Posterior vena cava (tissue), 2 donors: ENCODE measurements at places on chromosomes 6 and 20. TPM values are rescaled to one million over a fixed set of nuclear protein-coding genes. Genes with fewer than 3 reads are reported as not detected.

Gene TREM2
- 3.8 TPM for total RNA-seq

Gene GZF1
- total RNA-seq: 17.8 TPM

Gene CPXM1
- 36.6 TPM for total RNA-seq

Gene MMP24
- 0.52 TPM for total RNA-seq

Gene CCM2L
- total RNA-seq: 9.7 TPM

Gene NKX2-2
- total RNA-seq: 0.23 TPM

Gene NHLRC1
- total RNA-seq: 1.9 TPM

DNA sequence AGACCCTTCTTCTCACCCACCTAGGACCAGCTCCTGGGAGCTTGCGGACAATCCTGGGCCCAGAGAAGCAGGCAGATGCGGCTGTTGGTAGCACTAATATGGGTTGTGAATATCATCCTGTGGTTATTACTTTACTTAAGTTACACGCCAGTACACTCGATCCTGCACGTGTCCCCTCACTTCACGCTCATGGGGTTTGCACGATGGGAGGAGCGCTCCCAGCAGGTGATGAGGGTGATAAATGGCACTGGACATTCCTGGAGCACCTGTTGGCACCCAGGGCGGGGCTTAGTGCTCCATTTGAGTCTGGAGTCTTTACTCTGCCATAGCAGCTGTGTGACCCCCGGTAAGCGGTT, 335.1 kb downstream of the PREX1 start:
- DNase-seq: no peak

DNA sequence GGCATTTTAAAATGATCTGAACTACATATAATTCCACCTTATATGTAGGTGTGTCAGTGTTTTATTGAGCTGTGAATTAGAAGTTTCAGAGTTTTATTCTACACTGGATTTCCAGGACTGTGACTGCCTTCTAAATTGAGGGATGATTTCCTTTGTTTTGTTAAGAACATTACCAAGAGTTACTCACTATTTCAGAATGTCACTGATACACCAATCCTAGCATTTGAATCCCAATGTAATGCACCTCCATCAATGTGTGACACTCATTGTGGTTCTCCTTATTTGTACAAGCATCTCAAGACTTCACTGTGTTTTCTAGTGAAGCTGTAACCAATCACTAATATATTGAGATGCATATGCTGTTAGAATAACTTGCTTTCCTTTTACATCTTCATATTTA, 86.8 kb downstream of the PLCB1 start:
- no peak for DNase-seq

DNA sequence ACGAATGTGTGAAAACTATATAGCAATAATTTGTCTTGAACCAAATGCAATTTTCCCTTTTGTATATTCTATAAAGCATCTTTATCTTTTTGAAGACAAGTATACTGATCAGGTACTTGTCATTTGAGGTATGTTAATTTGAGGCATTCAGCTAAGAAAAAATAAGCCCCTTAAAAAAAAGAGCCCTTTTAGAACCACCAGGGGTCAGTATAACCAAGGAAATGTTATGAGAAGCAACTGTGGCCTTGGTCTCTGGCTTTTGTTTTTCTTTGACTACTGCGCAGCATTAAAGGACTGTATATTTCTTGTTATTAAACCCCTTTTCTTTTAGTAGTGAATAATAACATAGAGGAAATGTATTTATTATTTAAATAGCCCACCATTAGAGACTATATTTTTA, 43.1 kb downstream of the CD109 start:
- no peak for DNase-seq

DNA sequence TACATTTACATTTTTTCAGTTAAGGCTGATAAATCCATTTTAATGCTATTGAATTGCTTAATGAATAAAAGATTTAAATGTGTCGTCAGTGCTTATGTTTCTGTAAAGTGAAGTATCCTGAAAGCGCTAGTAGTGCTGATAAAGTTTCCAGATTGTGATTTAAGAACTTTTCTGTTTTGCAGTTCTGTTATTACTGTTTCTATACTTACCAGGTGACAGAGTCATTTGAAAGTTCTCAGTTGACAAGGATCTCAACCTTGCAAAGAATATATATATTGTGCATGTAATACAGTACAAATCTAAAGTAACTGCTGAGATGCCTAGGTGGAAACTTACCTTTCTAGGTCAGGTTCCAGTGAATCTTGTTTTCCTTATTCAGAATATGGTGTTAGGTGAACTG, 201.8 kb downstream of the ARID1B start:
- DNase-seq: no peak

DNA sequence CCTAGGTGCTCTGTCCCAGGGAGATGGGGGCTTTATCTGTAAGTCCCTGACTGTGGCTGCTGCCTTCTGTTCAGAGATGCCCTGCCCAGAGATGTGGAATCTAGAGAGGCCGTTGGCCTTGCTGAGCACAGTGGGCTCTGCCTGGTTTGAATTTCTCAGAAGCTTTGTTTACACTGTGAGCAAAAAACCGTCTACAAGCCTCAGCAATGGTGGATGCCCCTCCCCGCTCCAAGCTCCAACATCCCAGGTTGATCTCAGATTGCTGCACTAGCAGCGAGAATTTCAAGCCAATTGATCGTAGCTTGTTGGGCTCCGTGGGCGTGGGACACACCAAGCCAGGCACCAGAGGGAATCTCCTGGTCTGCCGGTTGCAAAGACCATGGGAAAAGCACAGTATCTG, 16.3 kb upstream of the RPP40 start:
- DNase-seq: no peak
